NCI-H226 (cell line): ENCODE measurements at places on chromosomes 7 and 10.

DNA sequence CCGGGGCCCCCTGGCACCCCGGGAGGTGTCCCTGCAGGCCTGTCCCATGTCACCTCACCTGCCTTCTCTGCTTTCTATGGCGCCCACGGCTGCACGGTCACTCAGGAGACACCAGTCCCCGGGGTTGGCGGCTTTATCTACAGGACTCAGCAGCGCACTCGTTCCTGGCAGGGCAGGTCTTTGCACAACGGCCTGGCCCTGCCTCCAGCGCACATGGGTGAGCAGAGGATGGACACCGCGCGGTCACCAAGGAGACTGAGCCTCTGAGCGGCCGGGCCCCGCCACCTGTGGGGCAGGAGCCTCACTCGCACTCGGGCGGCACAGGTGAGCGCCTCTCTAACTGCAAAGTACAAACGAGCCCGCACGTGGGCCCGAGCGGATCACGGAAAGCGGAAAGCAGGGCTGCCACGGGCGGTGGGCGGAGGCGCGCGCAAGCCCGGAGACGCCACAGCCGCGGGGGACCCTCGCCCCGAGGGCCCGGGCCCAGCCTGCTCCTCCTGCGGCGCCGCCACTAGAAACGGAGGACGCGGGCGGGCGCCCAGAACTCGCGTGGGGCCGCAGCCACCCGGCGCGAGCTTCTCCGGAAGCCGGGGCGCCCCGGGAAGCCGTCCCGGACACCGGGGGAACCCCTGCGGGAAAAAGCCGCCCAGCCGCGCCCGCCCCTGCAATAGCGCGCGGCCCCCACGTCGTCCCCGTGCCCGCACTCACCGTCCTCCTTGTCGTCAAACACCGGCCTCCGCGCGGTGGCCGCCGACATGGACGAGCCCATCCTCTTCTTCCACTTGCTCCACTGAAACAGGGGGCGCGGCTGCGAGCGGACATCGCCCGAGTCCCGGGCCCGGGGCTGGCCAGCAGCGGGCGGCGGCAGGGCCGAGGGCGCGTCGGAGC is 642 bp downstream of the STK32C start:
- DNase-seq: no peak

GRCh38 chr10:120978589-120979252 is 127.6 kb downstream of the WDR11 start:
- peak; percentile 50 for DNase-seq

GRCh38 chr7:70704831-70705346 is 427.1 kb upstream of the GALNT17 start:
- no peak for DNase-seq

DNA sequence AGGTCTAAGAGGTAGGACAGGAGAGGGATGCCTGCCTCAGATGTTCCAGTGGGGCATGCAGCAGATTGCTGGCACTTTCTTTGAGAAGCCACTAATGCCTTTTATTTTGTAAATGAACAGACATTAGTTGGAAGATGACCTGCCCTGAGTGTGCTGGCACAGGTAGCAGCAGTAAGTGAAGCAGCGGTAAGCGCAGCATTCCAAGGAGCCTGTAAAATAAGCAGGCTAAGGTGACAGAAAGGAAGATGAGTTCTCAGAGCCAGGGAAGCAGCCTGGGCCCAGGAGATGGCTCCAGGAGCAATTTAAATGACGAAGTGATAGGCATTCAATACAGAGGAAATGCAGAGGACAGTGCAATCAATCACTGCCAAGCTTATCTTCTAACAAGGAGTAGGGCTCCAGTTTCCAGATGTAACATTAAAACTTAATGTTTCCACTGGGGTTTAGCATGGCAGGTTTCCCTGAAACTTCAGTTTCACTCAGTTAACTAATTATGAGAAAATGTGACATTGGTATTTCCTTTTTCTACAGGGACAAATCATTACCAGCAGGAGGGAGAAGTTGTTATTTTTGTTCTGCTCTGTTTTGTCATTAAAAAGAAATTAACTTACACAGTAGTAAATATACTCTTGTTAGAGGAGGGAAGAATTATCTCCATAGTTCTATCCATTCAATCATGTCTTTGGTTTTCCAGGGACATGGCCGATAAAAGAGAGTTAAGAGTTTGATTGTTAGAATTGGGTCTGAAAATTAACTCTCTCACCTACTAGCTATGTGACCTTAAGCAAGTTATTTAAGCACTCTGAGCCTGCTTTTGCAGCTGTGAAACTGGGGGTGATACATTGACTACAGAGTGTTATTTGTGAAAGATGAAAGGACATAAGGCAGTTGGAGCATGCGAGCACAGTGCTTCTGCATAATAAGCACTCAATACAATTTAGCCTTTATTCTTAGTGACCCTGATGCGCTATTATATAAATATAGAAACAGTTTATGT is 96.6 kb upstream of the PTN start:
- no peak for DNase-seq

DNA sequence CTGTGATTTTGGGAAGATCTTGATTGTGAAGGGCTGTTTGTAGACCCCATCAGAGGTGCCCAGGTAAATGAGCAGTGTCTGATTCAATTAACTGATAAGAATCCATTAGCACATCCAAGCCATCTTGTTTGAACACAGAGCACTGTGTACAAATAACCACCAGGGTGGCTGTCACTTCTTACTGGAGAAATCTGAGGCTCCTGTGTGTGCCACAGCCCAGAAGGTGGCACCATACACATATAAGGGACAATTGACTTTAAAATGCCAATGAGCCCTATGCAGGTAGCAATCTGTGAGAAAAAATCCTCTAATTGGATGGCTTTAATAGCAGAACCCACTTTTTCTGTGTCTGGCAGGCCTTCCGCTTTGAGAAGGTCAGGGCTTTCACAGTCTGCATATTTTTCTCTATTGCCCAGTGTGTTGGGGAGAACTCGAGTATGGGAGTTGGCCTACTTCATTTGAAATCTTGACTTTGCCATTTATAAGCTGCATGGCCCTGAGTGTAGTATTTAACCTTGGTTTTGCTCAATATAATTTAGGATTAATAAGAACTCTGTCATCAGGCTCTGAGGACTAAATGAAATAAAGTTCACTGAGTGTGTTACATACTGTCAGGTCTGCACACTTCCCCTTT is 517.4 kb downstream of the CCSER2 start:
- DNase-seq: no peak

DNA sequence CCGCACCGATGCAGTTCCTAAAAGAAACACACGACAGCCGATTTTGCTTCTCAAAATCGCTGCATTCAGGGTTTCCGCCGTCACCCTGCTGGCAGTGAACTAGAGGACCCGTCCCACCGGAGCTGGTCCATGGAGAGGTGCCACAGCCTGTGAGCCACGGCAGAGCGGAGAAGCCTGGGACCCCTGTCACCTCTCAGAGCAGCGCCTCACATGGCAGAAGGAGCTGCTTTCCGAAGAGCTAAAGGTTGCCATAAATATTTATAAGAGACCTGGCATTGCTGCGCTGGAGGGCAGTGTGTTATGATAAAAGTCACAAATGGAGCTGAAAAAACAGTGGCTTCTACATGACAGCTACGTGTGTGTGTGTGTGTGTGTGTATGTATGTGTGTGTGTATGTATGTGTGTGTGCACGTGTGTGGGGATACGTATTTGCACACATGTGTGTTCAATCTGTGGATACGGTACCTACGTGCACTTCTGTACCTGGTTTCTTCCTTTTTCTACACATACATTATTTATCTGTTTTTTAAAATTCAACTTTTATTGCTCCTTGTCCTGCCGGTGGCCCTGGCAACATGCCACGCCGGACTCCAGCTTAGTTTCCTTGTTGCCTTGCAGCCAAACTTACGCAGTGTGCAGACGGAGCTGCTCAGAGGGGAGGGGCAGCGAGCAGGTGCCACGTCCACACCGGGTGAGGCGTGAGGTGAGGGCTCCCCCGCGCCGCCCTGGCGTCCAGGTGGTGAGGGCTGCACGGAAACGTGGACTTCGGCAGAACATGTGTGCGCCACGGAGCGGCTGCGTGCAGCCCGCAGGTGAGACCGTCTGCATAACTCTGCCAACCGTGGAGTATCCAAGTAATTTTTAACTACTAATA is 115.2 kb upstream of the PITRM1 start:
- DNase-seq: no peak

- peak; percentile 97 for DNase-seq
Observed at GRCh38 chr10:97861097-97861750, 11.6 kb downstream of the GOLGA7B start.

DNA sequence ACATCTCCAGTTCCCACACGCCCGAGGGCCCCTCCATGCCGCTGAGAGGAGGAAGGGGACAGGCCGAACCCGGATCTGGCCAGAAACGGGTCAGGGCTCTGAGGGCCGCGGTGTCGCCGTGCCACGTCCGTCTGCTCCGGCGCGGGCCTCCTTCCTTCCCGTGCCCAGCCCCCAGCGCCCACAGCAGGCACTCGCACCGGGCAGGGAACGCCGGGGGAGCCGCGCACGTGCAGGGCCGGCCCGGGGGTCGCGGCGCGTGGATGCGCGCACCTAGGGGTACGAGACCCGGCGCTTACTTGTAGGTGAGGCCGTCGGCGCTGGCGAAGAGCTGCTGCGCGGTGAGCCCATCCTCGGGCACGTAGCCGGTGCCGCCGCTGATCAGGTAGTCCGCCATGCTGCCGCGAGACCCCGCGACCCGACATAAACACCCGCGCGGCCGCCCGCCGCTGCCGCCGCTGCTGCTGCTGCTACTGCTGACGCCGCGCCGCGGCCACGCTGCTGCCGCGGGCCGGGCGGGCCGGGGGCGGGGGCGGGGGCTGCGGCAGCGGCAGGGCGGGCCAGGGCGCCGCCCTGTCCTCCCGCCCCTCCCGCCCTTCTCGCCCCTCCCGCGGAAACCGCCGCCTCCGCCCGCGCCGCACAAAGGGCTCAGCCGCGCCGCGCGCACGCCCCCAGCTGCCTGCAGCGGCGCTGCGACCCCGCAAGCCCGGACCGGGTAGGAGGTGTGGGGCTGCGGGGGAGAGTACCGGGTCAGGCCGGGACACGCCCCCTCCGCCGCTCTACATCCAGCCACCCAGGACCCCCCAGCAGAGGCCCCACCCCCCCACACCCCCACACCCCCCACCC is 4.1 kb downstream of the IMPDH1 start:
- no peak for DNase-seq
